ENCODE measurements at places on chromosomes 4 and X.

DNA sequence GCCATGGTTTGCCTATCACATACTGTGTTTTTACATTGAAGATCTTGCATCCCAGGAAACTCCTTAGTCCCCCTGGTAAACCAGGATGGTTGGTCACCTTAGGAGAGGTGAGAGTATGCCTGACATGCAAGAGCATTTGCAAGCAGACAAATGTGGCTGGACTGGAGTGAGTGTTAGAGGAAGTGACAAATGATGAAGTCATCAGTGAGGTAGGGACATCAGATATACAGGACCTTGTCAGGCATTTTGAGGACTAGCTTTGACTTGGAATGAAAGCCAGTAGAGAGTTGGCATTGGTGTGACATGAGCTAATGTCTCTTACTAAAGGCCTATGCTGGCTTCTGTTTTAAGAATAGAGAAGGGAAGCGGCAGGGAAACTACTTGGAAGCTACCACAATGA lies 124.9 kb downstream of the FRMPD4 start:
- no peak for DNase-seq

GRCh38 chr4:70681704-70682103 lies 6.6 kb upstream of the UTP3 start:
- no peak for DNase-seq

- no peak for DNase-seq
Observed at GRCh38 chr4:102696758-102697157, 64.0 kb downstream of the MANBA start.

GRCh38 chrX:116499780-116500179 lies 37.0 kb upstream of the CT83 start:
- no peak for DNase-seq

- DNase-seq: peak; percentile 10
Observed at GRCh38 chr4:165326831-165327210, 648 bp upstream of the MSMO1 start.

- no peak for DNase-seq
Observed at GRCh38 chr4:144296941-144297340, 156.4 kb upstream of the GYPA start.

DNA sequence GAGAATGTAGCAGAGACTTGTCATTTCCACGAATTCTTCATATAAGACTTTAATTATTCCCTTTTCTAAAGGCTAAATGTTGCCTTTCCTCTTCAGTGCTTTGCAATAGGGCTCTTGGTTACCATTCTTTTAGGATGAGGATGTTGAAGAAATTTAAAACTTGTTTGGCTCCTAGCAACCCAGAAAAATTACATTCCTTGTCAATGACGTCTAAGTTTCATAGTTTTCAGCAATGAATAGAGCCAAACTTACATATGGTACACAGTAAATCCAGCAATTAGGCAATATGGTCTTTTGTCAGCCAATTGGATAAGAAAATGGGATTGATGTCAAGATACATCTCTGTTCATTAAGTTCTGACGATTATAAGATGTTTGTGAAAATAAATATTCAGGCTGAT lies 1639.6 kb upstream of the PCDH10 start:
- no peak for DNase-seq

DNA sequence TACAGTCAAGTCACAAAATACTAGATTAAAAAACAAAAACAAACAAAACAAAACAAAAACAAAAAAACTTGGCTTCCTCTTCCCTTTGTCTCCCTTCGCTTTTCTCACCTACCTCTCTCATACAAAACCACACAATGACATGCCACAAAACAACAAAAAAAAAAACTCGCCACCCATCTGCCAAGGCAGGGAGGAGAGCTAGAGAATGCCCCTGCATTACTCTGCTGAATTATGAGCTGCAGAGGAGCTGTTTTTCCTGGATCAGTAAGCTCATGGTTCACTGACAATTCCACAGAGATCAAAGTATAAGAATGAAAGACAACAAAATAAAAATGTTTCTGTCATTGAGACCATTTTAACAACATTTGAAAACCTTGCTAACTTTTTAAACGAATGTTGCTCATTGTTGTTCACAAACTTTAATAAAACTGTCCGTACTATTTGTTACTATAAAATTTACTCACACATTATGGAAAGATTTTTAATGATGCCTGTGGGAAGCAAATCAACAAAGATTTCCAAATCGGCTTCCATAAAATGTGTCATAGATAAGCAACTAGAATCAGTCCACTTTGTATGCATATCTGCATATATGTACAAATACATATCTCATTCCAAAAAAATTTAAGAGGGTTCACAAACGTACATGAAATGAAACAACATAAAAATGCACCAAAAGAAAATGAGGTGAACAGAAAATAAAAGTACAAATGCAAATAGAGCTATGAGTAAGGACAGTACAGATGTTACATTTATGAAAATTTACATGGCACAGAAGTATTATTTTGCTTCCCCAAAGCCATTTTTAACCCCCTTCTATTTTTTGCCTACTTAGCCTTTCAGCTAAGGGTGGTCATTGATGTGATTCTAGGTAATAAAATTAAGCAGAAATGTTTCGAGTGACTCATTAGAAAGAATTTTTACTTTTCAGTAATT lies 252.4 kb upstream of the FAT4 start:
- DNase-seq: no peak

GRCh38 chrX:136055651-136056221 lies 70.5 kb downstream of the SLC9A6 start:
- DNase-seq: no peak

DNA sequence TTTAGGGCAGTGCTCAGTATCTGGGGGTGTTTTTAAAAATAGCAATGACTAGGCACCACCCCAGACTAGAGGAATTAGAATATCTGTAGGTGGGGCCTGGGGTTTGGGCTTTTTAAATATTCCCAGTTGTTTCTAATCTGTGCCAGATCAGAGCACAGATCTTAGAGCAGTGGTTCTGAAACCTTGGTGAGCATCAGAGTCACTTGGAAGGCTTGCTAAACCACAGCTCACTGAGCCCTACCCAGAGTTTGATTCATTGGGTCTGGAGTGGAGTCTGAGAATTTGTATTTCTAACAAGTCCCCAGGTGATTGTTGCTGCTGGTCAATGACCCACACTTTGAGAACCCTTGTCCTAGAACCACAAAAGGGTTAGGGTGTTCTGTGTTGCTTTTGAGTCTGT lies 16.7 kb downstream of the HADH start:
- DNase-seq: no peak

GRCh38 chrX:20382518-20383297 lies 116.0 kb upstream of the RPS6KA3 start:
- peak; percentile 20 for DNase-seq

- DNase-seq: no peak
Observed at GRCh38 chrX:20177093-20177492, 35.5 kb upstream of the EIF1AX start.

DNA sequence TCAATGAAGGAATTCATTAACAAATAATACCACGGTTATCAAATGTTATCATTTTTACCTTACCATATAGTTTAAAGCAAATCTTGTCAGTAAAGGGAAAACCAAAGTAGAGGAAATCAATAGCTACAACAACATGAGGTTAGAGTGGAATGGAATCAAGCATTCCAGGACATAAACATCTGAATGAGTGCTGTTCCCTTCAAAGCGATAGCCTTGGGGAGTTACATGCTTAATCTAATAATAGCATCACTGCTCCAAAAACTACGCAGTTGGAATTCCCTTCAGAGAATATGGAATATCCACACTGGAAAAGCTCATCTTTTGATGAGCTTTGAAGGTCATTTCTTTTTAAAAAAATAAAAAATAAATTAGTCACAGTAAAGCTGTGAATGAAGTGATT lies 31.2 kb downstream of the PDE5A start:
- DNase-seq: no peak

DNA sequence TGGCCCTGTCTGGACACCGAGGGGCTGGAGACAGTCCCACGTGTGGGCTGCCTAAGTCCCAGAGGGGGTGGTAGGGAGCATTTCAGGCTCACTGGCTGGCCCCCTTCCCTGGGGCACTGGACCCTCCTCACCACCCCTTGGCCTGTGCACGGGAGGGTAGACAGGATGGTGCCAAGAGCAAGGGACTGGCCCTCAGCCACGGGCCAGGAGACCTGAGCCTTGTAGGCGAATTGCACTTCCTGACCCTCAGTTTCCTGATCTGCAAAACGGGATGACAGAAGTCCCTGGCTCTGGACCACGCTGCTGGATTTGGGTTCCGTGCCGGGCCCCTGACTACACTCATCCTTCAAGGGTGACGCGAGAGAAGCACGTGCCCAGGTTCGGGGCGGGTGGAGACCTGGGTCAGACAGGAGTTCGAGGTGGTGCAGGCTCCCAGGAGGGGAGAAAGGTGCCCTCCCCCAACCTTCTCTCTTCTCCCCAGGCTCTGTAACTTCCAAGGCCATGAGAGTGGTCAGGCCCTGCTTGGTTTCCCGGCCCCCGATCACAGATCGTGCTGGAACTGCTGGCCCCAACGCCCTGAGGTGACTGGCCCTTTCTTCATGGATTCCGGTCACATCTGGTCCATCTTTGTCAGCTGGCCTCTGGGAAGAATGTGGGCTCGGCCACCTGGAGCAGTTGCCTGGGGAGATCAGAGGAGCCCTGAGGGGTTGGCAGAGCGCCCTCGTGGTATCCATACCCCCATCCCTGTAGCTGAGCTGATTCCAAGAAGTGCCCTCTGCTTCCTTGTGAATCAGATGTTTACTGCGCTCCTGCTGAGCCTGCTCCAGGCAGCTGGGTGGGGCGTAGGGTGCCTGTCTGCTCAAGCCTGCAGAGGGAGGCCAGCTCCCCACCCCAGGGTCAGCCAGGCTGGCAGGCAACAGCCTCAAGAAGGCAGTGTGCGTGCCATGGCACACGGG lies 3.3 kb downstream of the SH3BP2 start:
- DNase-seq: no peak

GRCh38 chrX:40068048-40068447 lies 29.7 kb downstream of the BCOR start:
- DNase-seq: peak; percentile 44

DNA sequence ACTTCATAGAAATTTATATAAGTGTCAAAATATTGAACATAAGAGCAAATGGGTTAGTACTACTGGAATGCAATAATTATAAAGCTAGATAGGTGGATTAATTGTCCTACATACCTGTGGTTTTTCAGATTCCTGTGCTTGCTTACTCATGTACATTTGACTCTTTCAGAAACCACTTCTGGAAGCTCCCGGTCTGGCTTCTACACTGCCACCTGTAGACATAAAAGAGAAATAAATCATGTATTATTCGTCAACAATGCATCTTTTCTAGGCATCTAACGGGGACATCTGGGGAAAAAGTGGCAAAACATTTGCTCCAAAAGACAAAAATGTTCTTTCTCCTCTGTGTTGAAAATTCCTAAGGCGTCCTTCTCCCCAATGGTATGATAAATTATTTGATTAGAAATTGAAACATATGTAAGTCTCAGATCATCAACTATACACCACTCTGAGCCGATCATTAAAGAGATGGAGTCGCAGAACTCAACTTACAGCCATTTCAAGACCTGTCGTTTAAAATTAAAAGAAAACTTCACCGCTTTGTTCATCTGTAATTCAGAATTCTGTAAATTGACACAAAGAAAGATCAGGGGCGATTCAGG lies 648.7 kb upstream of the DIPK2B start:
- peak; percentile 45 for DNase-seq

DNA sequence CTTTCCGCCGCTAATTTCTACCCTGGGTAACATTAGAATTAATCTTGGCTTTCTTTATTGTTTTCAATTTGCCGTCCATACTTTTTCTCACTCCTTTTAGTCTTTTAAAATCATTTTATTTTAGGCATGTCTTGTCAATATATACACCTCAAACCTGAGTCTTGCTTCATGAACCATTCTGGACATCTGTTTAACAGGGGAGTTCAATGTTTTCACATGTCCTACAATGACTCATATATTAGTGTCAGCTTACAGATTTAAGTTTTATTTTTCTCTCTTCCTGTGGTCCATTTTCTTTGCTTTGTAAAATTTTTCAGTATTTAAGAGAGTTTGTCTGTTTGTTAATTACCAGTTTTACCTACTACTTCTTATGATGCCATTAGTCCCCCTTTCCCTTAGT lies 89.5 kb downstream of the LCORL start:
- no peak for DNase-seq

DNA sequence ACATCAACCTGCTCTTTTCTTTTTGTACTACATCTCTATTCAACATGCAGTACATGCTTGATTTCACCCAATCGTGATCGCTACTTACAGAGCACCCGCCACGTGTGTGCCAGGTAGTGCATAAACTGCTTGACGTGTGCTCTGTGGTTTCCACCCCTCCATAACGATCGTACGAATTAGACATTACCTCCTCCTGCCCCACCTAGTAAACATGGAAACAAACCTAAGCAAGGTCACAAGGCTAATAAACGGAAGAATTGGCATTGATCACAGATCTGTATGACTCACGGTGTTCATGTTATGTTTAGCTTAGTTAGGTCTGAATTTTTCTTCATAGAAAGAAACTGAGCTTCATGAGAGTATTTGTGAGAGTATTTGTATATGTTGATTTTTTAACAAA lies 64.1 kb downstream of the STX18 start:
- DNase-seq: no peak

- DNase-seq: no peak
Observed at GRCh38 chr4:4662230-4662629, 120.4 kb upstream of the STX18 start.

GRCh38 chr4:88230461-88230891 lies 53.9 kb downstream of the PPM1K start:
- DNase-seq: no peak

GRCh38 chr4:26785810-26786209 lies 74.8 kb upstream of the STIM2 start:
- DNase-seq: no peak

- DNase-seq: no peak
Observed at GRCh38 chr4:98780926-98781325, 122.5 kb upstream of the TSPAN5 start.

DNA sequence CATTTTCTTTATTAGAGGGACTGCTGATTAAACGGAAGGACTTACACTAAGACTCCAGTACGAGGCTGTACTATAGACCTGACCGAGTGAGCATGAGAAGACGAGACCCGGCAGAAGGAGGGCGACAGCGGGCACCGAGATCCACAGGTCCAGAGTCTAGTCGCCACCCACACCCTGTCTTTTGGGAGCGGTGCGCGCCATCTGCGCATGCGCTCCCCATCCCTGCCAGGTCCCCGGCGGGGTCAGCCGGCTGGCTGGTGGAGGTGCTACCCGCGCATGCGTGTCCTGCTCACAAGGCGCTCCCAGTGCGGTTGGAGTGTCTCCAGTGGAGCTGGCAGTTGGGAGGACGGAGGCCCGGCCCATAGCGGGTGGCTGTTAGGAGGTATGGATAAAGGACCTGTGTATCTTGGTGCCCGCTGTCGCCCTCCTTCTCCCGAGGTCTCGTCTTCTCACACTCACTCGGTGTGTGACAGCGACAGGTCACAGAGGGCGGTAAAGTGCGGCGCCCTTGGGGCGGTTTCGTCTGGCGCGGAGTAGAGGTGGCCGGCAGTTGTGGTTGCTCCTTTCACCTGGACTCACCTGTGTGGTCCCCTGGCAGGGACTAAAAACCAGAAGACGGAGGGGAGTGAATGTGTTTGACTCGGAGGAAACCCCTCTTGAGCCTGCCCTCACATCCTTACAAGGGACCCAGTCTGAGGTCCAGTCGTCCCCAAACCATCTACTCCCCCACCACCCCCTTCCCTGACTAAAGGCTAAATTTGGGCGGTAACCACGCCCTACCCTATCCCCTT lies 7.6 kb upstream of the HSD17B10 start:
- DNase-seq: peak; percentile 71

- DNase-seq: no peak
Observed at GRCh38 chr4:125121581-125121980, 193.2 kb upstream of the FAT4 start.

- no peak for DNase-seq
Observed at GRCh38 chrX:104172788-104173187, 6.5 kb downstream of the FAM199X start.

GRCh38 chrX:7062276-7062675 lies 85.2 kb upstream of the STS start:
- DNase-seq: no peak

Measured in CD4-positive, alpha-beta T cell treated with Interleukin-15 for 4 hours (primary cell).